Hair follicle dermal papilla cell (primary cell): ENCODE measurements at places on chromosomes 6 and 20. TPM values are rescaled to one million over a fixed set of nuclear protein-coding genes. Genes with fewer than 3 reads are reported as not detected.

Gene ANKRD66
- total RNA-seq = not detected in 2 replicates

Gene EMILIN3
- total RNA-seq = 0.12 and 0.16 TPM in 2 replicates

Gene PIM1
- 58.8 and 84.5 TPM in 2 replicates for total RNA-seq

Gene CYP39A1
- total RNA-seq = 4.4 and 4.5 TPM in 2 replicates
